A673 (cell line): ENCODE measurements at places on chromosomes 16 and 17.

GRCh38 chr17:78151514-78152008 is 5.4 kb downstream of the C17orf99 start:
- no peak for DNase-seq

GRCh38 chr16:87712184-87712762 is 53.5 kb downstream of the KLHDC4 start:
- DNase-seq = no peak

DNA sequence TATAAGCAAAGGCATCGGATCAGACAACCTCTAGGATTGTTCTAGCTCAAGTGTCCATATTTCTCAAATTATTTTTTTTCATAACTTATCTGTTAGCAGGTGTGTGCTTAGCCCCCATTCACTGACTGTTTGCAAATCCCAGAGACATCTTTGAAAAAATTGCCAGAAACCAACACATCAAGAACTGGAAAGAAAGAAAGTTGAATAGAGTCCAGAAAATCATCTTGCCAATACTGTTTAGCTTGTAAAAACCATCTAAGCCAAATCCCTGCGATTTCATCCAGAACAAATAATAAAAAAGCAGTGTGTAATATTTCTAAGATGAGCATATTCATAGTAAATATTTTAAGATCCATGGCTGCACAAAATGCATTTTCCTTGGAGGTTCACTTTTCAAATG is 64.5 kb downstream of the WSCD1 start:
- no peak for DNase-seq

DNA sequence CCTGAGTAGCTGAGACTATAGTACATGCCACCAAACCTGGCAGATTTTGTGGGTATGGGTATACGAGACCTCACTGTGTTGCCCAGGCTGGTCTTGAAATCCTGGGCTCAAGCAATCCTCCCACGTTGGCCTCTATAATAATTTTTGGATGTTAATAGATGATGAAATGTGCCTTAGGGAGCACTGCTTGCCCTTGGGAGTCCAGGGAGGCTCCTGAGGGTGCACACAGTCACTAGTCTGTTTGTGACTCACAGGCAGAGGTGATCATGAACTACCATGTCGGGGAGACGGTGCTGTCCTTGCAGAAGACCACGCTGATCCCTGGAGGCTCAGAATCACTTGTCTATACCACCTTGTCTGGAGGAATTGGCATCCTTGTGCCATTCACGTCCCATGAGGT is 46.1 kb downstream of the SF3B3 start:
- no peak for DNase-seq

DNA sequence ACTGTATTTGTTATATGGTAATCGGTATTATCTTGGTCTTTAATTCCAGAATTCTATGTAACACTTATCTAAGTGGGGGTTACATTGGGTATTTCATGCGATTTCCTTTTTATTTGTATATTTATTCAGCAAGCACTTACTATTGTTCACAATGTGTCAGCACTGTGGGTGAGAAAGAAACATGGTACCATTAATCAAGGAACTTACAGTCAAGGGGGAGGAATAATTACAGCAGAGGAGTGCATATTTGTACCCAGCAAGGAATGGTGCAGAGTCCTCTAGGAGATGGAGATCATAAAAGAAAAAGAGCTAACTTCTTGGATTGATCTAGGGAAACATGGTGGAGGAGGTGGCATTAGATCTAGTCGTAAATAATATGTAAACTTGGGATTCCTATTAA is 117.0 kb upstream of the KCNJ16 start:
- no peak for DNase-seq

- DNase-seq = peak; percentile 74
Measured at GRCh38 chr16:13923703-13924298, 3.8 kb downstream of the ERCC4 start.

DNA sequence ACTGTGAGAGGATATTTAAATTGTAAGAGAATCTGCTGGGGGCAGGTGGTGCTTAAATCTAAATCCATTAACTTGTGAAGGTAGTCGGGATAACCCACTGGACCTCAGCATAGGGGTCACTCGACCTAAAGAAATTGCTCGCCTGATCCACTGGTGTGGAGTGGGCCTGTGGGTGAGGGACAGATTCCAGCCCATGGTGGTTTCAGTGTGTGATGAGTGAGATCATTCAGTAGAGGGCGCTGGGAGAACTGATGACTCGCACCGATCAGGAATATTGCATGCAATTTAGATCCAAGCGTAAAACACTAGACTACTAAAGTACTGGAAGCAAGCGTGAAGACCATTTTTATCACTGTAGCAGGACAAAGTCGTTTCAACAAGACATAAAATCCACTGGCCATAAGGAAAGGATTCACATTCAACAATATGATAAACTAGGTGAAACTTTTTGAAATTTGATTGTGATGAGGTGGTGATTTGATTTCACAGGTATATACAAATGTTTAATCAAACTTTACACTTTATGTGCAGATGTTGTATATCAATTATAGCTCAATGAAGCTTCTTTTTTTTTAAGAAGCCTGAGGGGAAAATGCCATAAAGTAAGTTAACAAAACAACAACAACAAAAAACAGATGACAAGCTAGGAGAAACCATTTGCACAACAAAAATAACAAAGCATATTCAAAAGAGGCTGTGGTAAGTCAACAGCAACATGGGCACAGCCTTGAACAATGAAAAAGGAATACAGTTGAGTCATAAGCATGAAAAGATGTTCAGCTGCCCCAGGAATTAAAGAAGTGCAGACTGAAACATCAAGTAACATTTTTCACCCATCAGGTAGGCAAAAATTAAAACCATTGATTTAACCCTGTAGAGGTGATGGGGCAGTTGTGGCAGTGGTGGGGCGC is 7.5 kb upstream of the TMEM170A start:
- DNase-seq = peak; percentile 70

GRCh38 chr16:10782628-10783027 is 36.0 kb downstream of the TVP23A start:
- DNase-seq = no peak

GRCh38 chr17:4968486-4969046 is 949 bp upstream of the SPAG7 start:
- DNase-seq = no peak

GRCh38 chr17:37787055-37787757 is 42.3 kb upstream of the HNF1B start:
- DNase-seq = peak; percentile 6

DNA sequence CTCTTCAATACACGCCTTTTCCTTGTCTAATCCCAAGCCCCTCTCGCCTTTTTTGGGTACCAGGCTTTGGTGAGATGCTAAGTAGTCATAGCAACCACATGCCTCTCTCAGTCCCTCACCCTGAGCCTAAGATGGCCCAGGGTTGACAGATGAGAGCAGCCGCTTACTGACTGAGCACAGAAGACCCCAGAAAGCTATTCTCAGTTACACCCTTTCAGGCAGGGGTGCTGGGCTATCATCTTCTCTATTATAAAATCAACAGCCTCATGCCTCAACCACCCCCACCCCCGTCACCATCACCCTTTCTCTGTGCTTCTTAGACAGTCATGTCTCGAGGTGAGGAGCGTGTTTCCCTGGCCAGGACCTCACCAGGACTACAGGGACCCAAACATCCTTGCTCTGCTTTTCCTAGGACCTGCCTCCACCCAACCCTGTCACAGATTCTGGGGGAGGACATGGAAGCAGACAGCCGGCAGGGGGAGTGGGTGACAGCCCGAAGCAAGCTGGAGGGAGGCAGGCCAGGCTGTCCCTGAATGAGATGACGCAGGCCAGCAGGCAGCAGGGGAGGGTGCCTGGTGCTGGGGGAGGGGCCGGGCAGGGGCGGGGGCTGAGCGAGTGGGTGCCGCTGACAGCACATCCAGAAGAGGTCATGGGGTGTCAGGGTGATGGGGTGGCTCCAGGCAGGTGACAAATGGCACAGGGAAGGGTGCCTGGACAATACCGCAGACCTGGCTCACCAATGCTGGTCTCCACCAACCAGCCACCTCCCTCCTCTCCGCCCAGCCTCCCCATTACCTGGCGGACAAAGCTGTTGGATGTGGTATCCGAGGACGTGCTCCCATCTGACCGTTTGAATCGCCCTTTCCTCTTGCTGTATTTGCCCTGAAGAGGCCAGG is 3.1 kb downstream of the CACNB1 start:
- peak; percentile 72 for DNase-seq

DNA sequence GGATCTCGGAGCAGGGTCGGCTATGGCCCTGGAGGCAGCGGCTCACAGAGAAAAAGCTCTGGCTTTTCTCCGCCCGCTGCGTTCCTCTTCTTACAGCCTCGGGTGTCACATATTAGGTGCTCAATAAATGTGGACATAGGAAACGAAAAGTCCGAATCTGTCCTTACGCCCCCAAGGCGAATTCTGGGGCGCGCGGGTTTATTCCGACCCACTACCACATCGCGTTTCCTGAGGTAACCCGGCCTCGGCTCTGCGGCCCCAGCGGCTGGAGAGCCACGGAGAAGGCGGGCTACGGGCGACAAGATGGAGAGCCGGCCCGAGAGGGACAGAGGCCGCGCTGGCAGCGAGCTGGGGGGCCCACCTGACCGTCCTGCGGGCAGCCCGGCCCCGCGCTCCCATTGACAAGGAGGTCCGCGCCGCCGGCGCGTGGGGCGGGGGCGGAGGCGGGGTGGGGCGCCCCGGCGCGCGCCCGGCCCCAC is 573 bp upstream of the GNAO1 start:
- peak; percentile 9 for DNase-seq

- DNase-seq = no peak
Measured at GRCh38 chr17:13593757-13594156, 8.0 kb downstream of the HS3ST3A1 start.

DNA sequence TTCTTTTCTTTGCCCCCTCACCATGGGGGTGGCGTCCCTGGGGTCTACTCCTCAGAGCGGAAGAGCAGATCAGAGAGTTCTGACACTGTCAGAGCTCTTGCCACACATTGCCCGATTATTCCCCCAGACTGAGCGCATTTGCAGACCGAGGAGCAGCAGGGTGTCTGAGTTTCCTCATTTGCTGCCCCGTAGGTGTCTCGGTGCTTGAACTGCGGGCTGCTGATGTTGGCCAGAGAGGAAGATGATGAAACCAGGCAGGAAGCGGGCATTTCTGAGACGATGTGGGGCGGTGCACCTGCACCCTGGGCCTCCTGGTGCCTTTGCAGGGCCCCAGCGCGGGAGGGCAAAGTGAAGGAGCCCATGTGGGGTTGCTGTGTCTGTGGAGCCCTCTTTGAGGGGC is 55.2 kb downstream of the ARSG start:
- peak; percentile 82 for DNase-seq

DNA sequence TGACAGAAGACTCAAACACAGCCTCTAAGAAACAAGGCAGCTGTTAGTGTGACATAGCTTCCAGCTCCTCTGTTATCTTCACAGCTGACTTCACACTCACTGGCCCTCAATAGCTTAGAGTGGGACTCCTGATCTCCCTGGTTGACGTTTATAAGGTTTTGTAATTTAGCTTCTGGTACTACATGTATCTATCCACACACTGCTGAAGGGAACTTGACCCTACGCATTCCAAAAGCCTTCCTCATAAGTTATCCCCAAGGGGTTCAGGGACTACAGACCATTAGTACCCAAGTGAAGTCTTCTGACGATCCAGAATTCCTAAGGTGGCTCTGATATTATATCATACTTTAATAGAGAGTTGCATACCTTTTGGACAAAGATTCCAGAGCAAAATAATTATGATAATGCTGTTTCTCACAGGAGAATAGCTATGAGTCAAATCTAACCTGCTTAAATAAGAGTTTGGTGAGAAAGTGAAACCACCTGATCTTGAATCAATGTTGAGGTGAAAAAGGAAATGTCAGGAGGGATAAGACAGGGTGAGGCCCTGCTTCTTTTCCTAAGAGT is 14.5 kb downstream of the ACACA start:
- no peak for DNase-seq

GRCh38 chr17:67427424-67427823 is 50.3 kb downstream of the PITPNC1 start:
- DNase-seq = no peak

- no peak for DNase-seq
Measured at GRCh38 chr16:51150165-51150887, 744 bp downstream of the SALL1 start.

DNA sequence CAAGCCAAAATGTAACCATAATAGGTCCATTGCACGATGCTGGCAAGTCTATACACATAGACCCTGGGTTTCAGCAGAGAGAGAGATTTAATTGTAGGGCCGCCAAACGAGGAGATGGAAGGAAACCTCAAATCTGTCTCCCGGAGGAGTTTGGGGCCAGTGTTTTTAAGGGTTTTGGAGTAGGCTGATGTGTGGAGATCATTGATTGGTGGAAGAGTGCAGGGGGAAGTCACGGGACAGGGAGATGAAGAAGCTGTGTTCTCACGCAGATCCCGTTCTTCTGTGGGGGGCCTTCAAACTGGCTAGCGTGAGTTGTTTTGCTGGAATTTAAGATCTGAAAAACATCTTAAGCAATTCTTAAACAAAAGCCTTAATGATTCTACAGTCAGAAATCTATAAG is 84.8 kb downstream of the KATNIP start:
- no peak for DNase-seq

DNA sequence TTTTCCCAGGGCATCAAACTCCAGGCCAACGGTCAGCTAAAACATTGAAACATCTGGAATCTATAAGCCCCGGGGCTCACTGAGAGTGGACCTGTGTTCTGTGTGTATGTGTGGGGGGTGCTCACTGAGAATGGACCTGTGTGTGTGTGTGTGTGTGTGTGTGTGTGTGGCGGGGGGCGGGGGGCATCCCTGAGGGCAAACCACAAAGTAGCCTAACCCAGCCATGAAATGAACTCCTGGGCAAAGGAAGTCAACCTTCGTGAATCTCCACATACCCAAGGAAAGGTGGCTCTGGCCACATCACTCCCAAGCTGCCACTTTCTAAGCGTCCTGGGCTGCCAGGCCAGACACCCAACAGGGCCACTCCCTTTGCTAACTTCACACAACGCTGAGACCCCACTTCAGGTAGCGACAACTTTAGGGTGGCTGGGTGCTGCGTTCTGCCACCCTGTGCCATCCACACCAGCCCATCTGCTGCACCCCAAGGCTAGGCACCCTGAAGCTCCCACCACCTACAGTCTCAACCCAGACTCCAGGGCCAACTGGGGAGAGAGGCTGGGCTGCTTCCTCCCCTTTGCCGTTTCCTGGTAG is 1.6 kb downstream of the MAFG start:
- no peak for DNase-seq

DNA sequence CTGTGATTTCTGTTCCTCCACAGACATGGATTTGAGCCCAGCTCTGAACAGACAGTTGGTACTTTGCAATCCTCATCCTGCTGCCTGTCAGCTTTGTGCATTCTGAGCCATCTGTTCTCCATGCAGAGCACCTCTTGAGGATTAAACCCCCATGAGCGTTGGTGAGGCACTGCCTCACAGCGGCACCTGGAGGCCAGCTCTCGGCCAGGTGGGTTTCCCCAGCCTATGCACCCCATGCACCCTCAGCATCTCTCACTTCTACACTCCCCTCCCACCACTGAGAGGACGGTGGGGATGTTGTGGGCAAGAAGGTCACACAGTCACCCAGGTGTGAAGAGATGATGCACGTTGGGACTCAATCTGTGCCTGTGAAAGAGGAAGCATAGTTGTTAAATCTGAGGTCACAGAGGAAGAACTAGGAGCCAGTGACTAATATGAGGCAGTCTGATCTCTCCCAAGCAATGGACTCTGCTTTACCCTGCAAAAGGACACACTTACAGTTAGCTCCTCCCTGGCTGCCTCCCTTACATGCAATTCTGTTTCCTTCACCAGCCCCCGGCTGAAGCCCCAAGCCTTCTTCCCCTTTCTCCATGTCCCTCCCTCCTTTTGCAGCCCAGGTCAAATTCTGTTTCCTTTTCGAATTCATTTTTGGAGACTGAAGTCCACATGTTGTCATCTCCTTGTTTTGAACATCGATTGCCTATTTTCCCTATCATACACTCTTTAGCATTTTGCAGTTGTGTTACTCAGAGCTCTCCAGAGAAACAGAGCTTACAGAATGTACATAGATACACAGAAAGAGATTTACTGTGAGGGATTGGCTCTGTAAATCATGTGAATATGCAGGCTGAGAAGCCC is 58.5 kb downstream of the HS3ST3B1 start:
- DNase-seq = no peak
